Stimulated activated CD4-positive, alpha-beta T cell treated with anti-CD3 and anti-CD28 coated beads, Interleukin-1b, Interleukin-23, amount 100 ng/mL, for 48 hours (primary cell): ENCODE measurements at places on chromosomes 16 and 17.

GRCh38 chr17:59373882-59374495 is 42.5 kb downstream of the YPEL2 start:
- DNase-seq = no peak

GRCh38 chr16:2985893-2986355 is 5.7 kb upstream of the PKMYT1 start:
- no peak for DNase-seq

DNA sequence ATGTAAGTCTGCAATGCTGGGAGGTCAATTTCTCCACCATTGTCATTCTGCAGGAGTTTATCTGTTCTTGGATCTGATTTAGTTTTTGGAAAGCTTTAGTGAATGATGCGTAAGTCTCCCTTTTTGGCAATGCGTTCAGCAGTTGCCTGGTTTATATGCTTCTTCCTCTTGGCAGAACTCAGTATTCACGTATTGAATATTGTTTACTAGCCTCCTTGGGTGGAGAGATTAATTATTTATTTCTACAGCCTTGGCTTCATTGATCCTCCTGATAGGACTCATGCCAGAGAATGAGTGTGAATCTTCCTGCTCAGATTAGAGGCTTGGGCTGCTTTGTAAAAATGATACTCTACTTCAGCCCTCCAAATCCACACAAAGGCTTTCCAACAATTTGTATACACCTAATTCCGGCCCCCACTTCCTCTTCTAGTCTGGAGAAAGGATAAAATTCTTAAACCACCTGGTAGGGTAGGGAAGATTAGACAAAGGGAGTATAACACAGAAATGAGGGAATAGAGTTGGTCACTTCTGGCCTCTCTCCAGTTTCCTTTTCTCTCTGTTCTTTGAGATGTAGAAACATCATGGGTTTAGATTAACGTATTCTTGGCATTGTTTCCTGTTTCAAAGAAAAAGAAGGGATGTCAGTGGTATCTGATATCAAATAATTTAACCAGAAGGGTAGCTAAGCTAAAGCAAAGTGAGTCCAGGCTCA is 929.8 kb downstream of the KCNJ2 start:
- DNase-seq = no peak

DNA sequence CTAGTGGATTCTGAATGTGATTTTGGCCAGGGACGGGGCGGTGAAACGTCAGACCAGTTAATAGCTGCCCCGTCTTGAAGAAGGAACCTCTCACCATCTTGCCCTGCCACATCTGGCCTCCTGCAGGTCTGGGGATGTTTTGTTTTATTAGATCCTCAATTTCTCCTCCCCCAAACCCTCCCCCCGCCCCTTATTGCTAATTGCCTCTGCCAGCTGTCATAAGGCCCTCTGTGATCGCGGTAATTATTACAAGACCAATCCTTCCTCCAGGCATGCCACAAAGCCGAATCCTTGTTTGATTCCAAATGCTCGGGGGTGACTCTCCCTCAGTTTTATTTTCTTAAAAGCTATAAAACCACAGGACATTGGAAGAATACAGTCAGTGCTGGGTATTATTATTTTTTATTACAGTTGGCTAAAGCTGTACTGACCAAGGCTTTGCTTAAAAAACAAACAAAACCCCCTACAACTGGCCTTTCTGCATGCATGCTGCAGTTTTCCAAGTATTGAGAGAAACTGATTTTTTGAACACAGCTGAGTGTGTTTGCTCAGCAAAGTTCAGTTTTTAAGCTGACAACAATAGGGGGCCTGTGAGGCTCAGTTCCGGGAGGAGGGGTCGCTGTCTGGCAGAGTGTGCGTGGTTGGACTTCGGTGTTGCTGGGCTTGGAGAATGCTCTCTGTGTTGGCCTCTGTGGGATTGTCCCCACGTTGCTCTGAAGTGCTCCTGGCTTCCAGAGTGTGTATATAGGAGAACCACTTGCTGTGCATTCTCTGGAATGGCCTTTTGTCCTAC is 1.7 kb downstream of the KSR1 start:
- DNase-seq = no peak

DNA sequence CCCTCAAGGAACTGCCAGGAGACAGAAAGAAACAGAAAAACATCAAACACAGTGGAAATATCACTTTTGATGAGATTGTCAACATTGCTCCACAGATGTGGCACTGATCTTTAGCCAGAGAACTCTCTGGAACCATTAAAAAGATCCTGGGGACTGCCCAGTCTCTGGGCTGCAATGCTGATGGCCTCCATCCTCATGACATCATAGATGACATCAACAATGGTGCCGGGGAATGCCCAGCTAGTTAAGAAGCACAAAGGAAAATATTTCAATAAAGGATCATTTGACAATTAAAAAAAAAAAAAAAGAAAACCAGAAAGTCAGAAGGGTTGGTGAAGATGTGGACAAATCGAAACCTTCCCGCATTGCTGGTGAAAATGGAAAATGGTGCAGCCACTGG is 14.9 kb upstream of the CHMP6 start:
- no peak for DNase-seq

GRCh38 chr17:38325221-38325851 is 18.4 kb downstream of the GPR179 start:
- DNase-seq = no peak

DNA sequence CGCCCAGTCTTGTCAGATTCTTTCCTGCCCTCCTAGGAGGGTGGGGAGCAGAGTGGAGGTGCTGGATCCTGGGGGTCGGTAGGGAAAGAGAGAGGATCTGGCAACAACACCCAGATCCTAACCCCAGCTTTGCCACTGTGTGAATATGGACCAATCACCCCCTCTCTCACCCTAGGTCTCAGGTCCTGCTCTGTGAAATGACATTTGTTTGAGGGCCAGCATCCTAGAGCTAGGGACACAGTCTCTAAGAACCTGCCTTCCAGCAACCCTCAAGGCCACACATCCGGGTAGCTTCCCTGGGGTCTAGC is 28.4 kb upstream of the MAP3K14 start:
- DNase-seq = no peak

GRCh38 chr16:88377961-88378360 is 4.8 kb upstream of the ZNF469 start:
- no peak for DNase-seq

DNA sequence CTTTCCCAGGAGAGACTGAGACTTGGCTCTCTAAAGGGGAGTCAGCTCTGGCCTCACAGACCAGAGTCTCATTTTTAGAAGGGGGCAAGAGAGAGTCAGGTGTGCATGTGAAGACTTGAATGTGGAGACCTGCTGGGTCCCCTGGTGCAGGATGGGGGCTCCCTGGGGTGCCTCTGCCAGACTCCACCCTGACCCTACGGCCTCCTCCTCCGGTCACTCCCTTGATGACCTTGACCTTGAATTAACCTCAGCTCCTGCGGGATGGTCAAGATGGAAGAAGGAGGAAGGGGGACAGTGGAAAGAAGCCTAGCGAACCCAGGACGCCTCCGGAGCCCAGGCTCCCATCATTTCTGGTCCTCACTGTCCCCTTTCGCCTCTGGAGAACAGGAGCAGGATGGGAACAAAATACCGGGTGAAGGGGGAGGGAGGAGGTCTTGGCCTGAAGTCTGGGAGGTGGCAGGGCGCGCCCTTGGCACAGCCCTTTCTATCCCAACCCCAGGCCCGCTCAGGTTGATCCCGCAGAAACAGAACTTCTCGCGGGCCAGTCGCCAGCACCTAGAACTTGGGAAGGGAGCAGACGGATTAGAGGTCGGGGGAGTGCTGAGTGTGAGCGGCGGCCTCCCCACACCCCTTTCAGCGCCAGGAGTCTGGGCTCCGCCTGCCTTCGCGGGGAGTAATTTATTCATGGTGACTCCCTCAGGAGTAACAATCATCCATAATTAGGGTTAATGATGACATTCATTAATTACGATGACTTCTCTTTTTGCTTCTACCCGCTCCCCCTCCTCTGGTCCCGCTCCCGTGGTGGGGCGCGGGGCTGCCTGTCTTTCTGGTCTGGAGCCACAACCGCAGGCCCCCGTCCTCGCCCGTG is 1.6 kb downstream of the STAC2 start:
- DNase-seq = no peak

GRCh38 chr17:68297195-68297594 is 5.9 kb downstream of the ARSG start:
- DNase-seq = no peak

DNA sequence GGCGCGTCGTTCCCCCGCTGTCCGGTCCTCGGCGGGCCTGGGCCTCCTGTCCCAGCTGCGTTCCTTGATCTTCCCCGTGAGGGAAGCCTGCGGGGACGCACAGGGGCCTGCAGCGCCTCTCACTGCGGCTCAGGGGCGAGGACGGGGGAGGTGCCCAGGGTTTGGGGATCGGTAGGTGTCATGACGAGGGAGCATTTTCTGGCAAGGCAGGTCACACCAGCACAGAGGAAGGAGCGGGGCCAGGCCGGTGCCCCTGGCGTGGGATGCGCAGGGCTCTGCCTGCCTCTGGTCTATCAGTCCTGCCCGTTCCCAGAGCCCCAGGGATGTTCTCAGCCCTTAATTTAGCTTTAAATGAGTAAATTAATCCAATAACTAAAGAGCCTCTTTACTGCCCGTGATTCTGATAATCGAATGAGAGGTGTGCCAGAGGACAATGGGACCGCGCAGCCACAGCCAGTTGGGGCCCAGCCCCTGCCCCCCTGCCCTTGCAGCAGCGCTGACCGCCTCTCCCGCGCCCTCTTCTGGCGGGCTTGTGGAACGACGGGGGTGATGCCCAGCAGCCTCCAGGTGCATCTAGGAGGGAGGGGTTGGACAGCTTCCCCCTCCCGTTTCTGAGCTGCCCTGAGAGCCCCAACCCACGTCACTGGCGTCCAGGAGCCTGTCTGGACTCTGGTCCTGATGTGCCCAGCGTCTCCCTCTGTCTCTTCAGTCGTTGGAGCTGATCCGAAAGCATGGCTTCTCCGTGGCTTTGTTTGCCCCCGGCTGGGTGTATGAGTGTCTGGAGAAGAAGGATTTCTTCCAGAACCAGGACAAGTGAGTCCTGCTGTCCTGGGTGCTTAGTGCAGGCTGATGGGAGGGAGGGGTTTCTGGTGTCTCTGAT is 7.9 kb downstream of the ENGASE start:
- DNase-seq = peak; percentile 39

GRCh38 chr17:44915321-44915726 is at the start of gene GFAP:
Gene GFAP (minus strand): TSS chr17:44915500. CDS start chr17:44915486, 14 bp downstream.
- DNase-seq = no peak

- no peak for DNase-seq
Observed at GRCh38 chr17:10499950-10500349, 18.4 kb downstream of the MYH1 start.

DNA sequence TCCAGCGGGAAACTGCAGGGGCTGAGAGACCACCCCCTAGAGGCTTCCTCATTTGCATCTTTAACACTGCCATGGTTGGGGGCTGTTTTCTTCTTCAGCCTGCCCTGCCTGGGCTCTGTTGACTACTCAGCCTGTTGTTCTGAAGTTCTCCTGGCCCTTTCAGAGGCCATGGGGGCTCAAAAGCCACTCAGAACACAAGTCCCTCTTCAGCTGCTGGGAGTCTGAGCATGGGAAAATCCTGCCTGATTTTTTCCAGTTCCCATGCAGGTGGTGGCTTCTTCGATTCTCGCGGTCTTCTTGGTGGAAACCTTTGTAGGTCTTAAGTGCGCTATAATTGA is 36.3 kb downstream of the PLCG2 start:
- DNase-seq = no peak

DNA sequence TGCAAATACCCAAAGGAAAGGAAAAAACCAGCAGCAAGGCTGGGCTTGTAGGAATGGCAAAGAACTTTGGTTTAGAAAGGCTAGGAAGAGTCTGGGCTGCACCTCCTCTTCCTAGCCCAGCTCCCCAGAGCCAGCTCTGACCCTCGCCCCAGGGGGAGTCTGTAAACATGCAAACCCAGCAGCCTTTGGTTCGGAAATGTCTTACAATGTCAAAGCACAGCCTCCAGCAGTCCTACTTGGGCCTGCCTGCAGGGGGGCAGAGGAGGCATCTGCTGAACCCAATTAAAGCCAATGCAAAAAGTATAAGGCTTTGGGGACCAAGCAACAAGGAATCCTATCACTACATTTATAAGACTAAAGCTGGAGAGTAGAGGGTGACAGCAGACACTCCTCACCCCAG is 5.0 kb upstream of the FTSJ3 start:
- no peak for DNase-seq

DNA sequence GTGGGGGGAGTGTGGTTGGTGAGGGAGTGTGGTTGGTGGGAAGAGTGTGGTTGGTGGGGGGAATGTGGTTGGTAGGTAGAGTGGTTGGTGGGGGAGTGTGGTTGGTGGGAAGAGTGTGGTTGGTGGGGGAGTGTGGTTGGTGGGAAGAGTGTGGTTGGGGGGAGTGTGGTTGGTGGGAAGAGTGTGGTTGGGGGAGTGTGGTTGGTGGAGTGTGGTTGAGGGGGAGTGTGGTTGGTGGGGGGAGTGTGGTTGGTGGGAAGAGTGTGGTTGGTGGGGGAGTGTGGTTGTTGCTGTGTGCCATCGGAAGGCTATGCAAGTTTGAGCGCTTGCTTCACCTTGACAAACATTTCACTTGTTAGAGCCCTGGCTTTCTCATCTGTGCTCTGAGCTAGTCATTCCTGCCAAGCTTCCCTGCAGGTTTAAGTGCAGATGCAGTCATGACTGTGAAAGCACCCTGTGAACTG is 20.1 kb downstream of the MINK1 start:
- peak; percentile 10 for DNase-seq

GRCh38 chr17:561116-561515 is 153.5 kb downstream of the VPS53 start:
- peak; percentile 59 for DNase-seq

GRCh38 chr16:11139326-11140097 is 116.5 kb downstream of the SOCS1 start:
- no peak for DNase-seq

GRCh38 chr16:1816396-1817275 is 10.0 kb downstream of the HAGH start:
- DNase-seq = no peak

- no peak for DNase-seq
Observed at GRCh38 chr16:56977216-56977615, 12.1 kb upstream of the NLRC5 start.

DNA sequence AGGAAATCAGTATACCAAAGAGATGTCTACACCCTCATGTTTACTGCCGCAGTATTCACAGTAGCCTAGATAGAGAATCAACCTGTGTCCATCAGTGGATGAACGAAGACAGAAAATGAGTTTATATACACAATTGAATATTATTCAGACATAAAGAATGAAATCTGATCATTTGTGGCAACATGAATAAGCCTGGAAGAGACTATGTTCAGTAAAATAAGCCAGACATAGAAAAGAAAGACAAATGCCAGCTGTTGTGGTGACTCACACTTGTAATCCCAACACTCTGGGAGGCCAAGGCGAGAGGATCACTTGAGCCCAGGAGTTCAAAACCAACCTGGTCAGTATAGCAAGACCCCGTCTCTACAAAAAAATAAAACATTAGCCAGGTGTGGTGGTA is 16.1 kb downstream of the NUDT16L1 start:
- no peak for DNase-seq
